Aorta (tissue), 5 donors: ENCODE measurements at places on chromosomes 16 and 17. TPM values are rescaled to one million over a fixed set of nuclear protein-coding genes. Genes with fewer than 3 reads are reported as not detected.

- H3K36me3 ChIP-seq: no peaks in the 10 kb centered on the region
- H3K27me3 ChIP-seq: no peaks in the 10 kb centered on the region
- H3K4me3 ChIP-seq: no peak overlapping the region
- H3K27ac ChIP-seq: peak overlapping the region; percentile 91
These were observed 6.3 kb upstream of the MNT start for GRCh38 chr17:2406903-2407790.

- H3K4me3 ChIP-seq: no peak overlapping the region
- no peaks in the 10 kb centered on the region for H3K36me3 ChIP-seq
- H3K4me1 ChIP-seq: no peaks in the 10 kb centered on the region
- DNase-seq: no peak
These were observed 49.9 kb upstream of the ZNF750 start for GRCh38 chr17:82889496-82890338.

GRCh38 chr16:27344721-27345120, 30.9 kb downstream of the IL4R start:
- no peaks in the 10 kb centered on the region for H3K36me3 ChIP-seq
- no peak overlapping the region for H3K27ac ChIP-seq
- DNase-seq: no peak
- no peaks in the 10 kb centered on the region for H3K27me3 ChIP-seq

- no peaks in the 10 kb centered on the region for H3K27me3 ChIP-seq
- H3K27ac ChIP-seq: peak overlapping the region; percentile 97
- no peaks in the 10 kb centered on the region for H3K36me3 ChIP-seq
- H3K4me1 ChIP-seq: peaks cover 3% of the 10 kb centered on the region
- H3K4me3 ChIP-seq: peak overlapping the region; percentile 47
- peak; percentile 84 for DNase-seq
These were observed 87.8 kb downstream of the SMG6 start for GRCh38 chr17:2215616-2216364.

GRCh38 chr17:8426094-8426720, 9.5 kb upstream of the NDEL1 start:
- no peaks in the 10 kb centered on the region for H3K36me3 ChIP-seq
- no peak overlapping the region for H3K27ac ChIP-seq
- no peaks in the 10 kb centered on the region for H3K4me1 ChIP-seq
- no peaks in the 10 kb centered on the region for H3K27me3 ChIP-seq
- no peak for DNase-seq

Gene SPN
- 5.2 TPM for total RNA-seq

Gene TAC4
- not detected for total RNA-seq
